ENCODE measurements at places on chromosomes 4 and X. TPM values are rescaled to one million over a fixed set of nuclear protein-coding genes. Genes with fewer than 3 reads are reported as not detected.

GRCh38 chr4:38574559-38575333 is 89.3 kb upstream of the KLF3 start:
- H3K4me3 ChIP-seq: no peak overlapping the region
- no peak for DNase-seq
- no peaks in the 10 kb centered on the region for H3K36me3 ChIP-seq
- H3K27me3 ChIP-seq: no peaks in the 10 kb centered on the region
- peaks cover 11% of the 10 kb centered on the region for H3K4me1 ChIP-seq

NSG1 gene
- polyA plus RNA-seq: 4.1 TPM

DNA sequence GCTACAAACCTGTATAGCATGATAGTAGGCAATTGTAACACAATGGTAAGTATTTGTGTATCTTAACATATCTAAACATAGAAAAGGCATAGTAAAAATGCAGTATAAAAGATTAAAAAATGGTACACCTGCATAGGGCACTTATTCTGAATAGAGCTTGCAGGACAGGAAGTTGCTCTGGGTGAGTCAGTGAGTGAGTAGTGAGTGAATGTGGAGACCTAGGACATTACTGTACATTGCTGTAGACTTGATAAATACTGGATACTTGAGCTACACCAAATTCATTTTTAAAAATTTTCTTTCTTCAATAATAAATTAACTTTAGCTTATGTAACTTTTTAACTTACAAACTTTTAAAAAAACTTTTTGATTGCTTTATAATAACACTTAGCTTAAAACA is 68.2 kb upstream of the MAML3 start:
- no peaks in the 10 kb centered on the region for H3K36me3 ChIP-seq
- H3K4me3 ChIP-seq: no peak overlapping the region
- DNase-seq: no peak
- H3K27ac ChIP-seq: no peak overlapping the region
- H3K4me1 ChIP-seq: no peaks in the 10 kb centered on the region

DNA sequence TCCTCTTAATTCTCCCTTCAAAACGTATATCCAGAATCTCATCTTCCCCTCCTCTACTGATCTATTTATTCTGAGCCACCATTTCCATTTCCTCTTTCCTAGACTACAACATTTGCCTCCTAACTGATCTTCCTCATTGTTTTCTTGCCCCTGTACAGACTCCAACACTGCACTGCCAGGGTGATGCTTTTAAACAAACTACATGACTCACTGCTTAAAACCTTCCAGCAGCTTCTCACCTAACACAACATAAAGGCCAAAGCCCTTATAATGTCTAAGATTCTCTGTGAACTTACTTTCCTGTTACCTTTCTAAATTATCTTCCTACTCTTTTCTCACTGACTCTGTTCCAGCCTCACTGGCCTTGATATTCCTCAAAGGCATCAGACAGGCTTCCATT is 161.0 kb upstream of the HS3ST1 start:
- peaks cover 8% of the 10 kb centered on the region for H3K4me1 ChIP-seq
- H3K36me3 ChIP-seq: no peaks in the 10 kb centered on the region
- no peak for DNase-seq
- H3K27ac ChIP-seq: no peak overlapping the region
- no peaks in the 10 kb centered on the region for H3K27me3 ChIP-seq
- H3K4me3 ChIP-seq: no peak overlapping the region

- H3K36me3 ChIP-seq: no peaks in the 10 kb centered on the region
- H3K27me3 ChIP-seq: no peaks in the 10 kb centered on the region
- H3K4me3 ChIP-seq: no peak overlapping the region
- DNase-seq: no peak
These were observed 5.1 kb downstream of the CTSO start for GRCh38 chr4:155948541-155948940.

DNA sequence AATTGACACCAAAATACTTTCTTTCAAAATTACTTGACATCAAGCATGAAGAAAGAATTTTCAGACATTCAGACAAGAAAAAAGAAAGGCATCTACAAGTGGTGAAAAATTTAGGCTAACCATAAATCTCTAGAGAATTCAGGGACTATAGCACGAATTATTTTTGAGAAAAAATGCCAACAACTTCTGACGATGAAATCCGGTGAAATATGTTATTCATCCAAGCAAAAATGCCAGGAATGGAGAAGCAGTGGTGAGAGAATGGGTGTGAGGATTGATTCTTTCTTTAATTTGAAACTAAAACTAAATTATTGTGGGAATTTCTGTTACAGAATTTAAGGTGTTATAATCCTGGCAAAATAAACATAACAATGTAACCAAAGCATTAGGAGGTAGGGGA is 69.4 kb upstream of the SORBS2 start:
- H3K4me3 ChIP-seq: no peak overlapping the region
- H3K27me3 ChIP-seq: no peaks in the 10 kb centered on the region
- no peak overlapping the region for H3K27ac ChIP-seq
- DNase-seq: no peak

AWAT2 gene
- polyA plus RNA-seq: not detected

Measured in stomach (tissue), 19 donors.